ENCODE measurements at places on chromosomes 5 and 9.
A peak's percentile ranks its signal among the peaks of the same experiment; 100 is the strongest.

- DNase-seq: peak; percentile 41
Measured at GRCh38 chr5:177310757-177311391, 824 bp downstream of the MXD3 start.

DNA sequence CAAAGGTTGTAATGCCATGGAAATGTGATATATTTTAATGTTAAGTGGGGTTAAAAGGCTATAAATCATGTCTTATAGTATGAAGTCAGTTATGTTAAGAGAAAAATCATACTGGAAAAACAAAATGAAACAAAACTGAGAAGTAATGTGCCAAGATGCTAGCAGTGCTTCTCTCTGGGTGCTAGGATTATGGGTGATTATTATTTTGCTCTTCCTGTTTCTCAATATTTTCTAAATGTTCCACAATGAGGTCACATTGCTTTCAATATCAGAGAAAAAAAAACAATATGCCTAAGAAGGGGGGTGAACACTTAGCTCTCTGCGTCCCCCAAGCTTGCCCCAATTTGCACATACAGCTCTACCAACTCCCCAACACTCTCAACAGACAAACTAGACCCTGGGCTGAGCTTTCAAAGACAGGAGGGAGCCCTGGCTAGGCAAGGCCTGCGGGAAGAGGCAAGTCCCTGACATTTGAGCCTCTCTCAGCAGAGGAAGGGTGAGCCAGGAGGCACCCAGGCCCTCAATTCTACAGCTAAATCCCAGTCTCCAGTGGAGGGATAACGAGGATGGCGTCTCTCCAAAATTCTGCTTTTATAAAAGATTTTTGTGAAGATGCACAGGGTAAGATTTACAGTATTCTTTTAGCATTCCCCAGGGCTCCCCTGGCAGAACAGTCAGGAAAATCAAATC is 24.4 kb downstream of the WHRN start:
- DNase-seq: no peak

GRCh38 chr9:30348904-30349303 is 2035.5 kb upstream of the ACO1 start:
- no peak for DNase-seq

GRCh38 chr5:35026941-35027340 is 20.8 kb downstream of the AGXT2 start:
- no peak for DNase-seq

DNA sequence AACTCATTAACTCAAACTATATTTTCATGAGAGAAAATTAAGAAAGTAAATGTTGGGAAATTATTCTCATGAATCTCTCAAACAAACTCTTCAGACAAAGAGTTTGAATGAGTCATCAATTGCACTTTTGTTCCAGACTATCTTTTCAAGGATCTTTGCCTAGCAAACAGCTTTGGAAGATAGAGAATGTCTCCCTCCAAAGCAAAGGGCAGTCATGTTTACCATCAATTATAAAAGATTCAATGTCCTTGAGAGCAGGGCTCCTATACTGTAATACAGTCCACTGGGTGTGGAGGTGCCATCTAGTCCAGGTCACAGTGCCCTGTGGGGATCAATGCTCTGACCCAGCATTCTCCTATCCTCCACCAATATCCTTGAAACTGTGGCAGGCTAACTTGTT is 1429.3 kb downstream of the EFNA5 start:
- no peak for DNase-seq

DNA sequence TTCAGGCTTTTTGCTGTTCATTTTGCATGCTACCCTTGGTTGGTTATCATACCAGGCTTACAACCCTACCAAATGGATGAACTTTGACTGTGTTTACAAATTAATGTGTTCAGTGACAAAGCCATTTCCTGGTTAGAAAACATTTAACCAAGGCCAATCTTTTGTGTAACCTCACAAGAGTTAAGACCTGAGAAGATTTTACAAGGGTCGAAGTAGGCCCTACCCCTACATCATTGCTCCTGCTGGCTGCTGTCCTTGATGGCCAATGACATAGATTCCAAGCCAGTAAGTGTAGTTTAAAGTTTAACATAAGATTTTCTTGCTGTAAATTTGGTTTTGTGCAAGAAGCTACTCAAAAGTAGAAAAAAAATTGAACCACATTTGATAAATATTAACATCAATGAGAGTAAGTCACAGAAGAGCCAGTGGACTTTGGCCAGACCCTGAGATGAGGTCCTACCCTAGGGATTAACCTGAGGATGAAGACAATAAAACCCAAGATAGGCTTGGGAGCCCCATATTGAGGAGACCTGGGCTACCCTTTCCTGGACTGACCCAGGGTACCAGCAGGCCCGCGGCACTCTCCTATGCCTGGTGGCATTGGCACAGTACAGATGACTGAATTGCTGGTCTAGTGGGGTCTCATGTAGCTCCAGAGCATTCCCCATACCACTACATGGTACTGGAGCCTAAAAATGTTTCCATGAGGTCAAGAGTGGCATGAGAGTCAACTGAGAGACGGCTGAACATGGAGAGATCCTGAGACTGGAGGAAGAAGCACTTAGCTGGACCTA is 8.3 kb downstream of the C1QTNF3 start:
- DNase-seq: no peak

GRCh38 chr5:172891716-172892421 is 57.8 kb downstream of the ERGIC1 start:
- no peak for DNase-seq

- DNase-seq: no peak
Measured at GRCh38 chr9:70261131-70261870, 2.5 kb downstream of the SMC5 start.

DNA sequence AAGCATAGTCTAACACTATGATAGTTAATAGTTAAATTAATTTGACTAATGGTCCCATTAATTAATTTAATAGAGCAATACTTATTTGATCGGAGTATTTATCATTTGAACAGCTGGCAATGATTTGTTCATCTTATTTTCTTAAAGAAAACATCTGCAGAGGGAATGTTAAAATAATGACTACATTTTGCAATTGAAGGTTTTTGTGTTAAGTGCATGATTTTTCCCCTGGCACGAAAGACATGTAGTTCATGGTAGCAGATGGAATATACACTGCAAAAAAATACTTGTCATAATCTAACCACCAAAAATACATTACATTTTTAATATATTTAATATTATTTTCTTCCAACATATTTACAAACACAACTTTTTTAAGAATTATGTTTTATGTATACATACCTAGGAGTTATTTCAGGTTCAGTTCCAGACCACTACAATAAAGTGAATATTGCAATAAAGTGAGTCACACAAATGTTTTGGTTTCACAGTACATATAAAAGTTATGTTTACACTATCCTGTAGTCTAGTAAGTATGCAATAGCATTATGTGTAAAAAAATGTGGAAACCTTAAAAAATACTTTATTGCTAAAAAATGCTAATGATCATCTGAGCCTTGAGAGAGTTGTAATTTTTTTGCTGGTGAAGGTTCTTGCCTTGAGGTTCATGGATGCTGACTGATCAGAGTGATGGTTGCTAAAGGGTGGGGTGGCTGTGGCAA is 292.6 kb upstream of the DAB2 start:
- no peak for DNase-seq

DNA sequence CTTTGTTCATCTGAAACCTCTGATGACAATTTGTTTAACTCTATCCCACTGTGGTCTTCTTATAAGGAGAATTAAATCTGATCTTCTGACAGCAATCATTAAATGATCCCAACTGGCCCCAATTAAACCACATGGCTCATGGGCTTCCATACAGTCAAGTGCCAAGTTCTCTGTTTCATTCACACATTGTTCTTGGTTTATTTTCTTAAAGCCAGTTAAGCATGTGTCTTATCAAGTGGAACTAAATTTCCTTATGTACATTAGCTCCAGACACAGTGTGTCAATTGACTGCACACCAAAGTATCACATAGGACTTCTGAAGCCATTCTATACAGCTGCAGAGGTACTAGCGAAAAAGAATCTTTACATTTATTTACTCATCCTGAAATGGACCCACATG is 51.2 kb downstream of the MEF2C start:
- no peak for DNase-seq

DNA sequence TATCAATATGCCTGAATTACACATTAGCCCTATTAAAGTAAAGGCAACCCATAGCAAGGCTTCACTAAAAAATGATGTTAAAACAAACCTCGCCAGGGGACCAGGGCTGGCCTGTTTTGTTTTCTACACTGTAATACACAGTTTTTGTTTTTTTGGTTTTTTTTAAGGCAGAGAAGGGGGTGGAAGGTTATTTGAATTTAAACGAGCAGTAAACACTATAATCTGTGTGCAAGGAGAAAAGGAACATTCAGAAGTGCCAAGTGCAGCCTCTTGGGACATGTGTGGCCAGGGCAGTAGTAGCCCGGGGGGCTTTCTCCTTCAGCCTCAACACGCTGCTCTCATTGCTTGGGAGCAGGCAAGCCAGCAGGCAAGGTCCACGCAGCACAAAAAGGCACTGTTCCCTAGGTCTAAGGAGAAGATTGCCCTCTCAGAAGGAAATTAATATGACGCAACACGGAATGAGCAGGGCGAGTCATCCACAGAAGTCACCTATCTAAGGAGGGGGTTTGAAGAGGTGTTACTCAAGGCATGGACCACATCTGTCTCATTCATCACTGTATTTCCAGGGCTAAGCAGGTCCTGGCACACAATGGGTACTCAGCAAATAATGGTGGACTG is 16.2 kb downstream of the SIL1 start:
- DNase-seq: no peak

- DNase-seq: no peak
Measured at GRCh38 chr5:39941416-39941815, 516.6 kb upstream of the DAB2 start.

- no peak for DNase-seq
Measured at GRCh38 chr5:173638126-173639040, 21.9 kb upstream of the BOD1 start.

DNA sequence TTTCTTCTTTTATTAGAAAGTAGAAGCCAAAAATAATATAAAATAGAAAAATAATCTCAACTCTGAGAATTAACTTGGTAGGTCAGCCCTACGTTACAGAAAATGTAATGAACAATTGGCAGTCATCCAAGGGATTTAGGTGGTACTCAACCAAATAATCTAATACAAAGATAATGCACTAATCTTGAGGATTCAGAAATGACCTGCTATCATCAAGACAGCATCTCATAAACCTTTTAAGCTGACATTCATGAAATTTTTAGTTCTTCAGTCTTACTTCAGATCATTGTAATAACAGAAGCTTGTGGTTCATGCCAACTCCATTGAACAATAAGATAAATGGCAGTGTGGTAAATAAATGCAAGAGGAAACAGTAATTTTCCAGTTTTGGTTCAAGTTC is 1058.0 kb downstream of the MAT2B start:
- no peak for DNase-seq

DNA sequence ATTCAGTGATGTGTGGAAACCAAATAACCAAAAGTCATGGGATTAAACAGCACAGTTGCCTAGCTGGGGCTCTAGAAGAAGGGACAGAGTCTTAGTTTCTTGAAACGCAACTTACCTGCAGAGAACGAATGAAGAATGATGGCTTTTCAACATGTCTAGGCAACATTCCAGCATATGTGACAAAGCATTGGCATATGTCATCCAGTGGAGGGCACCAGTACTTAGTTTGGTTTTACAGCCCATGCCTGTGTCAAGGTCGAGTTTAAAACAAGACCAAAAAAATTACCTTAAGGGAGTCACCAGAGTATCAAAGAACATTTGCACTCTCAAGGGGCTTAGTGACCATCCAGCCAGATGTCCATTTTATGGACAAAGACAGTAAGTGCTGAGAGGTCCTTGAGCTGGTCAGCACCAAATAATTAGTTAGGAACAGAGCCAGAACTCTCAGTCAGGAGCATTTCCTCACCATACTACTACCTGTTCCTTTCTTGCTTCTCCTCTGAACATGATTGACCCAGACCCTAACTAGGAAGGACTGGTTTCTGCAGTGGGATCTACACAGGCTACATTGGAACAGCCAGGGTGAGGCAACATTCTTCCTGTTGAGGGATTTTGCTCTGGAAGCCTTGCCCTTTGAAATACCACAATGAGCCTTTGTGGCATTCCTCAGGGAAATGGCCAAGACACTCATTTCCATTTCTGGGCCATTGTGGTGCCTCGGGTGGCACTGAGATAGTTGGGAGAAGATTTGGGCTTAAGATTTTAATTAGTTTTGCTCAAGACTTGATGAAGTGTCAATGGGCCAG is 75.4 kb upstream of the ANKH start:
- peak; percentile 41 for DNase-seq

DNA sequence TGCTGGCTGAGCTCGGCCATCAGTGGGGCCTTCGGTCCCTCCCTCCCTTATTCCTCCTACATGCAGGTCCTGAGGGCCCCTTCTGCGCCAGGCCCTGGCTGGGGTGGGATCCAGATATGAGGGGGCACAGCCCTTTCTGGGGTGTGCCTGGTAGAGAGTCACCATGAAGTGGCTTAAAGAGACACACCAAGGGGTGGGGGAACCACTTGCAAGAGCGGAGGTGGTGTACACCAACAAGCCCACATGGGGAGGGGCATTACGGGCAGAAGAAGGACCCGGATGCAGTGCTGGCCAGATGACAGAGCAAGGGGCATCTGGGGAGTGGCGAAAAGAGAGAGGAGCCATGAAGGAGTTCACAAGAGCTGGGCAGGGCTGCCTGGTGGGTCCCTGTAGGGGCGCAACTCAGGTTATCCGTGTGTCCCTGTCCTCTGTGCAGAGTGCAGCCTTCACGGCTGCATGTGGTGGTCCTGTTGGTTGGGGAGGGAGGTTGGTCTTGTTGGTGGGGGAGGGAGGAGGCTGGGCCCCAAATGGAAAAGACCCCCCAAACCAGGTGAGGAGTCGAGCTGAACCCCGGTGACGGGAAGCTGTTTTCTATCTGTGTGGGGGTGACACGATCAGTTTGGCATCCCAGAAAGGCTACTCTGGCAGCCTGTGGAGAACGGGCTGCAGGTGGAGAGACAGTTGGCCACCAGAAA is 158.1 kb downstream of the DAB2IP start:
- DNase-seq: no peak

GRCh38 chr5:89584339-89584956 is 701.5 kb upstream of the MEF2C start:
- DNase-seq: no peak
